ENCODE measurements at places on chromosomes 7 and 10. TPM values are rescaled to one million over a fixed set of nuclear protein-coding genes. Genes with fewer than 3 reads are reported as not detected.

DNA sequence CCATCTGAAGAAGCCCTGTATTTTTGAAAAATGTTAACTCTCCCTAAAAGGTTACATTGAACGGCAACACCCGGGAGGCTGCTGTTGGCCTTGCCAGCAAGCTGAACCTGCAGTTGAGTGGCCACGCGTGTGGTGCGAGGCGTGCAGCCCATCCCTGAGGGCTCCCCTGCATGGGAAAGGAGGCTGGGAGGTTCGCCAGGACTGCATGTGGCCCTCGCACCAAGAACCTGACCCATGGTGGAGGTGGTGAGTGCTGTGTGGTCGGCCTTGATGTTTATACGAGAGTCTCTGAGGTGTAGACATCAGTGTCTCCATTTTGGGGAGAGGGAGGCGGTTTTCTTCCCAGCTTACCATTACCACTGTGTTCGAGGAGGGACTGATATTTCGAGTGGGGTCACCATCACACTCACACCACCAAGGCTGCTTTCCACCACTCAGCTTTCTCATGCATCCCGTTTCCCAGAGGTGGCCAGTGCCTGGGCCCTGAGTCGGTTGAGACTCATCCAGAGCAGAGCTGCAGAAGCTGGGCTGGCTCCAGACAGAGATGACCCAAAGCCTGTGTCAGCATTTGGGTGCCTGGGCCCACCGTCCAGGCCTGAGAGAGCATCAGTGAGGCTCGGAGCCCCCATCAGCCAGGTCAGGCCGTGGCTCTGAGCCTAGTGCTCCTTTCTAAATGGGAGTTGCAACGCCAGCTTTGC is 222.6 kb downstream of the EBF3 start:
- peak; percentile 25 for DNase-seq

- no peak for DNase-seq
Observed at GRCh38 chr10:71831646-71832552, 19.2 kb downstream of the PSAP start.

DNA sequence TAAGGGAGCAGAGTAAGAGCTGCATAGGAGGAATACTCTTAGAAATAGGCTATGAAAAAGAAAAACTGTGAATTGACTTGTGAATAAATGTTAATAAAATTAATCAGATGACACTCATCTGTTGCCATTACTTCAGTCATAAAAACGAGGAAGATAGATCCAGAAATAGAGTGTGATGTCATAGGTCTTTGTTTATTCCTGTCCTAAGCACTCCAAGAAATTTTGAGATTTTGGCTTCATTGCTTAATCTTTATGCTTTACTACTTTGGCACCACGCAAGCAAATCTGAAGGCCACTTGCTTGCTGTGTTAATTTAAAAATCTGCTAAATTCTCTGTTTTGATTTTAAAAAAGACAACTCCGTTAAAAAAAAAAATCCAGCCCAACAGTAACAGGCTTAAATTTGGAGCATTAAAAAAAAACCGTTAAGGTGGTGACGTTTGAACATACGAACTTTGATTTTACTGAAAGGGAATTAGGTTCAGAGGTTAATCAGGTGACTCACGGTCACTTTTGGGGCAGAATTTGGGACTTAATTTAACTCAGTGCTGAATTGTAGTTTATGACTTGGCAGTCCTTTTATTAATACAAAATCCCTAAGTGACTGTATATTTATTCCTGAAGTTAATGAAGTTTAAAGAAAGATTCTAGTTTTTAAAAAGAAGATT is 3.4 kb downstream of the IFRD1 start:
- DNase-seq = no peak

- DNase-seq = peak; percentile 46
Observed at GRCh38 chr10:119517235-119518141, 25.0 kb downstream of the RGS10 start.

- no peak for DNase-seq
Observed at GRCh38 chr7:130904792-130905191, 170.8 kb upstream of the KLF14 start.

DNA sequence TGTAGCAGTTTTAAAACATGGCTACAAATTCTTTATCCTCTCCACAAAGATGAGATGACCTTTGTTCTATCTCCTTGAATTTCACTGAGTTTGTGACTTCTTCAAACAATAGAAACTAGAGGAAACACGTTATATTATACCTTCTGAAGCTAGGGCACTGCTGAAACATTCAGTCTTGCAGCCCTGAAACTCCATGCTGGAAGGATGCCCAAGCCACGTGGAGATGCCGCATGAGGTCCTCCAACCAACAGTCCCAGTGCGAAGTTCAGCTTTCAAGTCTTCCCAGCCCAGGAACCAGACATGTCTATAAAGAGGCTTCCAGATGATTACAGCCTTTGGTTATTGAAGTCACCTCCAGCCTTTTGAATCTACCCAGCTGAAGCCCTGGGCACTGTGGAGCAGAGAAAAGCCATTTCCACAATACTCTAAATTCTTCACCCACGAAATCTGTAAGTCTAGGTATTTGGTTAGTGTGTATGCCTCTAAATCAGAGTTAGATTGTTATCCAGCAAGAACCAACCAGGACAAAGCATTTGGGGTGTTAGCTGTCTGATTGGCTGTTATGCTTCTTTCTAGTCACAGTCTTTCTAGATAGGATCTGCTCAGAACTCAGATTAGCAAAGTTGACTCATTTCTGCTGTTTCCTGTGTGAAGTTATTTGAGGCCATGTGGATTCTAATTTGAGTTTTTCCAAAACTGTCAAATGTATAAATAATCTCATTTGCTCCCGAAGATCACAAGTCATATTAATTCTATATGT is 186.5 kb upstream of the TMEM72 start:
- no peak for DNase-seq

DNA sequence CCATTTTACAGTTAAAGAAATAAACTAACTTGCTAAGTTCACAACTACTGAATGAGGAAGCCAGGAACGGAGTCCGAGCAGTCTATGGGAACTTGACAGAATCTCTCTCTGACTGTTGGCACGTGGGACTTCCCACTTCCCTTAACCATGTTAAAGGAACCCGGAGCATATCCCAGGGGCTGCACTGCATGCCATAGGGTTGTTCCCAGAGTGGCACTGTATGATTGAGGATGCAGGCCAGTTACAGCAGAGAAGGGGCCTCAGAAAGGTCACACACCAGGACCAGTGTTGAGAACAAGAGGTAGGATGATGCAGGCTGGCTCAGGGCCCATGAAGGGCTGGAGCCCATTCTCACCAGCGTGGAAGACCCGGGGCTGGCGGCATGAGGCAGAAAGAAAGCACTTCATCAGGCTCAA is 201.8 kb downstream of the NSUN6 start:
- DNase-seq = no peak

GRCh38 chr7:8178353-8178752 is 83.6 kb downstream of the ICA1 start:
- DNase-seq = no peak

DNA sequence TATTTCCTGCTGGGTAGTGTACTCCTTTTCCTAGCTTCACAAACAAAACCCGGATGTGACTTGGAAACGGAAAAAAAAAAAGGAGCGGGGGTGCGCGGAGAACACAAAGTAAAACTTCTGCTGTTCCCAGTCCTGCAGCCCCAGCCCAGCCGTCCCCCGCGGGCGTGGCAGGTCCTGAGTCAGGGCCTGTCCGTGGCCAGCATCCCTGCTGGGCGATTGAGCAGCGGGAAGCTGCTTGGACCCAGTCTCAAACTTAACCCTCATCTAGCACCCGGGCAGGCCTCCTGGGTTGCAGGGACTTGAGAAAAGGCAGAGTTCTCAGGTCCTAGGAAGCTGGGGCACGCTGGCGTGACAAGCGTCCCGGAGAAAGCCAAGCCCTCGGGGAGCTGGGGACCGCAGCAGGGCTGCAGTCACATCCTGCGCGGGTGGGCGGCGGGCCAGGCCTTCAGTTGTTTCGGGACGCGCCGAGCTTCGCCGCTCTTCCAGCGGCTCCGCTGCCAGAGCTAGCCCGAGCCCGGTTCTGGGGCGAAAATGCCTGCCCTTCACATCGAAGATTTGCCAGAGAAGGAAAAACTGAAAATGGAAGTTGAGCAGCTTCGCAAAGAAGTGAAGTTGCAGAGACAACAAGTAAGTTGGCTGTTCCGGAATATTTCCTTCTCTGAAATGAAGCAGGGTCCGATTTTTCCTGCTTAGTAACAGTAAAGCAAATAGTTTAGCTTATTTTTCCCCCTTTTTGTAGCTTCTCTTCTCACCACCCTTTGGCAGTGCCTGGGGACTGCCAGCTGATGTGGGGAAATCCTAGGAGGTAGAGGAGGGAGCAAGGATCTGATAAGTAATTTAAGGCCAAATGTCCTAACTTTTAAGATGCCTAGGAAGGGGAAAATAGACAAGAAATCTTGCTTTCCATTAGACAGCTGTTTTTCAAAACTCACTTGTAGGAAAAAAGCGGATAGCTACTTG is at the start of gene GNG11:
Gene GNG11, plus strand, starts transcription at position 129 of the 960 bp plus-strand sequence. Its CDS starts 403 bp downstream, at position 532.
- peak; percentile 84 for DNase-seq

DNA sequence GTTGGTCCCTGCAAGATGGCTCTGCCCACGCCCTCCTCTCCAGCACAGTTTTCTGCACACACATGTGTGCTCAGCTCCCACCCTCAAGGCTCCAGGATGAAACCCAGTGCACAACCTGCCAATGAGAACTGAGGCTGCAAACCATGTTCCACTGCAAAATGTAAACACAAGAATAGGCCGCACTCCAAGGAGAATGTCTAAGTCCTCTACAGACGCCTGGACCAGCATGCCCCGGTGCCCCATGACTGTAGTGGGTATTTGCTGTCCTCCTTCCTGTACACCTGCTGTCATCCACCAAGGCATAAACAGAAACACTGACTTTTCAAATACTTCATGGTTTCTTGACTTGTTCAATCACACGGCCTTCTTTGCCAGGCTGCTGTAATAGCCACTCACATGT is 72.6 kb downstream of the COBL start:
- DNase-seq = peak; percentile 20

GRCh38 chr7:96663457-96663856 is 46.2 kb downstream of the SEM1 start:
- DNase-seq = no peak

DNA sequence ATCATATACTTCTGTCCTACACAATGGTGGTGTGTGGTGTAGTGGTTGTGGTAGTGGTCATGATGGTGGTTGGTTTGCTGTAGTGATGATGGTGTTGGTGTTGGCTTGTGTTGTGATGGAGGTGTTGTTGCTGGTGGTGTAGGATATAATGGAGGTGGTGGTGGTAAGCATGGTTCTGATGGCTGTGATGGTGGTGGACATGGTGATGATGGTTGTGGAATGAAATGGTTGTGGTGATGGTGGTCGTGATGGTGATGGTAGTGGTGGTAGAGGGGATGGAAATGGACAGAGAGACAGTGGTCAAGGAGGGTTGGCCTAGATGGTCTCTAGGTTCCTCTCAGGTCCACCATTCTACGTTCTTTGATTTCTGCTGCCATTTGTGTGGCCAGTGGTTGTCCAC is 44.7 kb downstream of the FAM241B start:
- DNase-seq = no peak

Gene PWWP2B
- 12.3 TPM for total RNA-seq

Gene GLI3
- total RNA-seq = 7.8 TPM

Gene PNLIP
- total RNA-seq = not detected

Gene SLC18A3
- total RNA-seq = not detected

Gene AHR
- 5.6 TPM for total RNA-seq

Gene KNDC1
- 9.6 TPM for total RNA-seq

Gene NRF1
- total RNA-seq = 22.7 TPM

Gene AOC1
- total RNA-seq = not detected

All from endodermal cell (in vitro differentiated cells).